ENCODE measurements at places on chromosomes 4 and X. TPM values are rescaled to one million over a fixed set of nuclear protein-coding genes. Genes with fewer than 3 reads are reported as not detected.

DNA sequence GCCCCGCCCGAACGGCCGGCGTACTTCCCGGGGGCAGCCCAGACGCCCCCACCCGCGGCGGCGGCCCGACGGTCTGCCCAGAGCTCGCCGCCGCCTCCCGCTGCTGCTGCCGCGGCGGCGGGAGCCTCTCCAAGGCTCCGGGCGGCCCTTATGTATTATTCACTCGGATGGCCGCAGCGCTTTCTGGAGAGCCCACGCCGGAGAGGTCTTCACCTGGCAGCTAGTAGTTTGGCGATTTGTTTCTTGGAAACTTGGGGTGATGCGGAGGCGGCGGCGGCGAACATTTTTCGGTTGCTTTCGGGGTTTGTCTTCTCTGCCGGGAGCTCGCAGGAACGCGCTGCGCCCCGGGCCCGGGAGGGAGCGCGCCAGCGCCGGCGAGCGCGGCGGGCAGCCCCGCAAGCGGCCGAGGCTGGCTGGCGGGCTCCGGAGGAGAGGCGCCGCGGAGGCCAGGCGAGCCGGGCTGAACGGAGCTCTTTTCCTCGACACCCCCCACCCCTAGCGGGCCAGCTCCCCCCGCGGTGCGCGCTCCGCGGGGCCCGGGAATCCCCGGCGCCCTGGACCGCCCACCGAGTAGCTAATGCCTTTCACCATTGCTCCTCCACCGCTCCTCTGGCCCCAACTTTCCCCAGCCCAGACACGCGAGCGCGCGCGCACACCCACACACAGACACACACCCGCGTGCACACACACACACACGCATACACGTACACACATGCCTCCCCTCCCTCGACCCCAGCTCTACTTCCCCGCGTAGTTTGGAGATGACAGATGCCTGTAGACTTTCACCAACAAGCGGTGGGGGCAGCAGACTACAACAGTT, 113.5 kb downstream of the DHX15 start:
- H3K27me3 ChIP-seq = peaks cover 37% of the 10 kb centered on the region
- no peaks in the 10 kb centered on the region for H3K36me3 ChIP-seq
- H3K4me1 ChIP-seq = peaks cover 16% of the 10 kb centered on the region
- peak overlapping the region; percentile 77 for H3K4me3 ChIP-seq
- H3K27ac ChIP-seq = no peak overlapping the region

Gene ADGRA3
- 25.3 TPM for total RNA-seq

GRCh38 chrX:45266456-45266855, 65.8 kb upstream of the DIPK2B start:
- peaks cover 8% of the 10 kb centered on the region for H3K27me3 ChIP-seq
- H3K4me3 ChIP-seq = no peak overlapping the region
- DNase-seq = peak; percentile 1

GRCh38 chr4:172809319-172809718, 359.3 kb upstream of the GALNT7 start:
- H3K4me1 ChIP-seq = no peaks in the 10 kb centered on the region
- H3K27ac ChIP-seq = no peak overlapping the region
- no peak overlapping the region for H3K4me3 ChIP-seq
- H3K27me3 ChIP-seq = no peaks in the 10 kb centered on the region
- H3K36me3 ChIP-seq = no peaks in the 10 kb centered on the region

DNA sequence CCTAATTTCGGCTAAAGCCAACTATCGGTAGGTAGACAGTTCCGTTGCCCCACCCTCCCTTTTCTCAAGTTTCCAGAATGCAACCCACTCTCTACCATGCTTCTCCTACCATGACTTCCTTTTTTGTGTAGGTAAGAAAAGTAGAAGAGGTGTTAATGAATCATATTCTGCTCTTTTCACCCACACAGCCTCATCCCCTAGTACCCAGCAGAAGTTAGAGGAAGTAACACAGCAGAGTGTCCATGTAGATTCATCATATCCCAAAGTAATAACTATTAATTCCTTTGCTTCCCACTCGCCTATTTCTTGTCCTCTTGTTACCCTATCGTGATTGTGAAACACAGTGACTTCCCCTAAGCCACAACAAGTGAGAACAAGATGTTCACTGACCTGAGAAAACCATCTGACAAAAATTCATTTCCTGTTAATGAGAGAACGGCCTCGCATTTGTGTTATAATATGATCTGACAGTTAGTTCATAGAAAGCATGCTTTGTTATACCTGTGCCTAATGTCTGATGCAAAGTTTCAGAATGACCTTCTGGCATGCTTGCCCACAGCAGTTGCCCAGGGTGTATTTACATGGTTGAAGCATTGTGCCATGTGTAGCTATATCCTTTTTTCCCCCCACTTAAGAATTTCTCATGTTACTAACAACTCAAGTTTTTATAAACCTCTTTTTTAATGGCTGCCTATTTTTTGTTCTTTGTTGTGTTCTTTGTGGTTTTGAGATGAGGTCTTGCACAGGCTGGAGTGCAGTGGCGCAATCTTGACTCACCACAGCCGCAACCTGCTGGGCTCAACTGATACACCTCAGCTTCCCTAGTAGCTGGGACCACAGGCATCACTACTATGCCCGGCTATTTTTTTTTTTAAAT, 185.6 kb downstream of the RAP1GDS1 start:
- no peak overlapping the region for H3K4me3 ChIP-seq
- H3K36me3 ChIP-seq = peaks cover 6% of the 10 kb centered on the region
- H3K27ac ChIP-seq = no peak overlapping the region
- no peak for DNase-seq
- no peaks in the 10 kb centered on the region for H3K4me1 ChIP-seq

DNA sequence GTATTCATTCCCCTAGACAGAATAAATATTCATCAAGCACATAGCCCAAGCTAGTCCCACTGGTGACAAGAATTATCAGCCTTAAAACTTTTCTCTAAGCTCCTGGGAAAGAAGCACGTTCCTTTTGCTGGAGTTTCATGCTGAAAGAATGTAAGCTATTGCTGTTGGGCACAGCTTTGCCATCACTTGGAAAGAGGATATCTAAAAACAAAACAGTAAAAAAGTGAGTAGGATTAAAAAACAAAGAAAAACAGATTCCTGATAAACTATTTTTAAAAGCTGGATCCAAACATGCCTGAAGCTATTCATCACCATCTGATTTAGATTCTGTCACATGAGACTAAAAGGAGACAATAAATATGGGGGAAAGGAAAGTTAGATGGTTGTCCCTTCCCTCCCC, 176.8 kb downstream of the SCFD2 start:
- peak overlapping the region; percentile 18 for H3K4me3 ChIP-seq
- peak overlapping the region; percentile 94 for H3K27ac ChIP-seq
- H3K4me1 ChIP-seq = peaks cover 61% of the 10 kb centered on the region
- H3K27me3 ChIP-seq = no peaks in the 10 kb centered on the region
- DNase-seq = no peak

Gene CT45A6
- not detected for total RNA-seq

Gene CTAG1A
- not detected for total RNA-seq

DNA sequence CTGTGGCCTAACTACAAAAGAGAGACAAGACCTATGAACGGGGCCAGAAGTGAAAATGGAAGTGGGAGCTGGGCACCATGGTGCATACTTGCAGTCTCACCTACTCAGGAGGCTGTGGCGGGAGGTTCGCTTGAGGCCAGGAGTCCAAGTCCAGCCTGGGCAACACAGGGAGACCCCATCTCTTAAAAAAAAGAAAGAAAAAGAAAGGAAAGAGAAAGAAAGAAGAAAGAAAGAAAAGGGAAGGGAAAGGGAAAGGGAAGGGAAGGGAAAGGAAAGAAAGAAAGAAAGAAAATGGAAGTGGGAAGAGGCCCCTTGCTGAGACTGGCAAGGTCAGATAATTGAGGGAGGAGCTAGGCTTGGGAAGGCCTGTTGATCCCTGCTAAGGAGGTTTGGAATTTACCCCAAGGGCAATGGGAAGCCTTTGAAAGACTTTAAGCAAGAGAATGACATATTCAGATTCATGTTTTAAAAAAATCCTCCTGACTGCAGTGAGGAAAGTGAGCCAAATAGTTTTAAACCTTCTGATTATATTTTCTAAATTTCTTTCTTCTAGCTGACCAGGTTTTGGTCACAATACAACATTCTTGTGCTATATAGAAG, 17.7 kb upstream of the HERC5 start:
- no peak for DNase-seq
- H3K27ac ChIP-seq = no peak overlapping the region
- no peaks in the 10 kb centered on the region for H3K4me1 ChIP-seq

Gene NKAP
- total RNA-seq = 4.7 TPM

GRCh38 chr4:22962295-22962694, 269.6 kb downstream of the GBA3 start:
- H3K27ac ChIP-seq = no peak overlapping the region
- no peaks in the 10 kb centered on the region for H3K4me1 ChIP-seq
- H3K4me3 ChIP-seq = no peak overlapping the region
- peak; percentile 9 for DNase-seq

DNA sequence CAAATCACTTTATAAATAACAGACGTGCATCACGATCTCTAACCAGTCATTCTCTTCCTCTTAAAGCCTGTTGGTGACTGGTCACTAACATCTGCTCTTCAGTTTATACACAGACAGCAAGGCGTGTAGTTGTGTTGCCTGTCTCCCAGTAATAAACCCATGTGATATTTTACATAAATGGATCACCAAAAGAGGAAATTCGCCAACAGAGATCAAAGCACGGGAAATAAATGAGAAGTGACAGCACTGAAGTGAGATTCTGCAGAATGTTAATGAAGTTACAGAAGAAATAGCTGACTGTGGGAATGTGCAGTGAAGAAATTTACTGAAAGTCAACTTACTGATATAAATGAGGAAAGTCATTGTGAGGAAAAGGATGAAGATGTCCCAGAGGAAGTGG, 47.0 kb downstream of the AFF1 start:
- peaks cover 8% of the 10 kb centered on the region for H3K4me1 ChIP-seq
- H3K27ac ChIP-seq = no peak overlapping the region
- H3K36me3 ChIP-seq = no peaks in the 10 kb centered on the region
- no peaks in the 10 kb centered on the region for H3K27me3 ChIP-seq
- no peak for DNase-seq

GRCh38 chr4:163534056-163534455, 39.6 kb downstream of the TMA16 start:
- no peaks in the 10 kb centered on the region for H3K4me1 ChIP-seq
- no peak overlapping the region for H3K4me3 ChIP-seq
- no peaks in the 10 kb centered on the region for H3K27me3 ChIP-seq
- no peak overlapping the region for H3K27ac ChIP-seq
- H3K36me3 ChIP-seq = peaks cover 8% of the 10 kb centered on the region

GRCh38 chr4:153782581-153782980, 6.3 kb downstream of the SFRP2 start:
- no peaks in the 10 kb centered on the region for H3K36me3 ChIP-seq
- no peak overlapping the region for H3K4me3 ChIP-seq
- H3K27me3 ChIP-seq = peaks cover 6% of the 10 kb centered on the region
- DNase-seq = no peak
- no peak overlapping the region for H3K27ac ChIP-seq

GRCh38 chr4:2251795-2252529, 9.9 kb downstream of the MXD4 start:
- no peak overlapping the region for H3K4me3 ChIP-seq
- H3K36me3 ChIP-seq = peaks cover 40% of the 10 kb centered on the region
- peak; percentile 58 for DNase-seq
- H3K27me3 ChIP-seq = no peaks in the 10 kb centered on the region
- peaks cover 14% of the 10 kb centered on the region for H3K4me1 ChIP-seq

DNA sequence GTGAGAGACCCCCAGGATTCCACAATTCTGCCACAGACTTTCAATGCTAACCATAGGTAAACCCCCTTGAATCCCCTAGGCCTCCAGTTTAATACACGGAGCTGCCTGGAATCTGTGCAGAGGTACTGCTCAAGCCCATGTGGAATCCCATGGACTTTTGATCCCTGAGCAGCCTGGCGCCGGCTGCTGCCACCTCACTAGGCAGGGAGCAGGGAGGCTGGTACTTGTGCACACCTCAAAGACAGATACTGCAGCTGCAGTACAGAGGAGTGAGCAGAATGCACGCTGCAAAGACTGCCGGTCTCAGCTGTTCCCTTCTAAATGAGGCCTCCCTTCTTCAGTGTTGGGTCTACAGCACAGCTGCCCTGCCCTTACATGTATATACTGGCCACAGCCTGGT, 79.4 kb downstream of the RPS6KA6 start:
- no peaks in the 10 kb centered on the region for H3K36me3 ChIP-seq
- no peak overlapping the region for H3K4me3 ChIP-seq
- no peaks in the 10 kb centered on the region for H3K4me1 ChIP-seq
- DNase-seq = no peak
- H3K27me3 ChIP-seq = no peaks in the 10 kb centered on the region

Gene JCHAIN
- total RNA-seq = 2.2 TPM

GRCh38 chr4:181121733-181122132, 1121.5 kb upstream of the TENM3 start:
- H3K36me3 ChIP-seq = no peaks in the 10 kb centered on the region
- H3K4me3 ChIP-seq = no peak overlapping the region
- no peaks in the 10 kb centered on the region for H3K27me3 ChIP-seq
- no peaks in the 10 kb centered on the region for H3K4me1 ChIP-seq

GRCh38 chrX:133715715-133716114, 269.7 kb downstream of the GPC3 start:
- no peaks in the 10 kb centered on the region for H3K27me3 ChIP-seq
- H3K36me3 ChIP-seq = no peaks in the 10 kb centered on the region
- no peak for DNase-seq
- no peak overlapping the region for H3K27ac ChIP-seq
- no peaks in the 10 kb centered on the region for H3K4me1 ChIP-seq

Gene LANCL3
- total RNA-seq = 0.29 TPM

Gene REELD1
- total RNA-seq = not detected

- H3K4me1 ChIP-seq = peaks cover 6% of the 10 kb centered on the region
- H3K4me3 ChIP-seq = no peak overlapping the region
- DNase-seq = no peak
- H3K36me3 ChIP-seq = no peaks in the 10 kb centered on the region
Measured at GRCh38 chr4:139740121-139740520, 74.5 kb downstream of the MGST2 start.

- no peaks in the 10 kb centered on the region for H3K36me3 ChIP-seq
- DNase-seq = no peak
- no peak overlapping the region for H3K4me3 ChIP-seq
- no peaks in the 10 kb centered on the region for H3K27me3 ChIP-seq
- no peaks in the 10 kb centered on the region for H3K4me1 ChIP-seq
- H3K27ac ChIP-seq = no peak overlapping the region
Measured at GRCh38 chrX:1093121-1093520, 119.3 kb downstream of the CRLF2 start.

Gene FOXR2
- not detected for total RNA-seq

Gene TMEM47
- total RNA-seq = 85.7 TPM

Gene GAGE12F
- total RNA-seq = not detected

DNA sequence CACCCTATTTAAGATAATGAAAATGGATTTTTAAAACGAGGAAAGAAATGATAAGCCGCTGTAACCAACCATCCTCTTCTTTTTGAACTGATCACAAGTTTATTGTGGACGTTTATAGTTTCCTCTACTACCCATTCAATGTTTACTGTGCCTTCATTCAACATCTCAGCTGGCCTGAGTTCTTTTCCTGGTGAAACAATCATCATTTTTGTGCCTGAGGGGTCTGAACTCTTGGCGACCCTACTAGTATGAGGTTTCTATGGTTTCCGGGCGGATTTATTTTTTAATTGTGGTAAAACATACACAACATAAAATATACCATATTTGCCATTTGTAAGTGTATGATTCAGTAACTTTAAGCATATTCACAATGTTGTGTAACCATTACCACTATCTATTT, 100.7 kb downstream of the SPRY1 start:
- no peak overlapping the region for H3K27ac ChIP-seq
- no peaks in the 10 kb centered on the region for H3K36me3 ChIP-seq
- no peaks in the 10 kb centered on the region for H3K4me1 ChIP-seq
- no peak for DNase-seq
- H3K27me3 ChIP-seq = peaks cover 3% of the 10 kb centered on the region

Gene ZMAT1
- 0.29 TPM for total RNA-seq

Gene FGF16
- total RNA-seq = under 0.01 TPM

- peaks cover 23% of the 10 kb centered on the region for H3K4me1 ChIP-seq
- no peak overlapping the region for H3K4me3 ChIP-seq
- peak overlapping the region; percentile 38 for H3K27ac ChIP-seq
- H3K27me3 ChIP-seq = no peaks in the 10 kb centered on the region
Measured at GRCh38 chr4:153506341-153507309, 40.5 kb downstream of the TMEM131L start.

Measured in osteoblast (primary cell).